ENCODE measurements at places on chromosomes 1 and 21.

- DNase-seq = no peak
These were observed 2.6 kb downstream of the MRPS6 start for GRCh38 chr21:34075760-34076660.

DNA sequence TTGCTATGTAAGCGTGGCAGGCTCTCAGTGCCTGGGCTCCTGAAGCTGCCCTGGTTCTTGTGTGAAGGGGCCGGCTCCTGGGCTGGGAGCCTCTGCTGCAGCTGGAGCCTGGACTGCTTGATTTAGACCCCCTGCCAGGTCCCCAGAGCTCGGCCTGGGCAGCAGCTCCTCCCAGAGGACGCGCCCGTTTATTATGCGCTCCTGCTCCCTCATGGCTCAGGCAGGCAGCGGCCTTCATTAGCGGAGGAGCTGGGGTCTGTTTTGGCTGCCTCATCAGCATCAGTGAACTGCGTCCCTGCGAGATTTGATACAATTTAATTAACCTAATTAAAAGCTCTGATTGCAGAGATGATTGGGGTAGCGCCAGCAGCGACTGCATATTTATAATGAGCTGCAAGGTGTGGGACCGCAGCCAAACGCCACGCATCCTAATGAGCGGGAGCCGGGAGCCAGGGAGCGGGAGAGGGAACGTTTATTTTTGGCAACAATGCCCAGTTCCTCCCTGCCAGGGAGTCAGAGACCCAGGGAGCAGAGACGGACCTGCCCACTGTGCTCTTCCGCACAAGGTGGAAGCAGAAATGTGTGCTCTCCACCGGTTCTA, 16.6 kb downstream of the UTP11 start:
- DNase-seq = no peak

GRCh38 chr1:155177918-155178281, 4.3 kb downstream of the TRIM46 start:
- no peak for DNase-seq

DNA sequence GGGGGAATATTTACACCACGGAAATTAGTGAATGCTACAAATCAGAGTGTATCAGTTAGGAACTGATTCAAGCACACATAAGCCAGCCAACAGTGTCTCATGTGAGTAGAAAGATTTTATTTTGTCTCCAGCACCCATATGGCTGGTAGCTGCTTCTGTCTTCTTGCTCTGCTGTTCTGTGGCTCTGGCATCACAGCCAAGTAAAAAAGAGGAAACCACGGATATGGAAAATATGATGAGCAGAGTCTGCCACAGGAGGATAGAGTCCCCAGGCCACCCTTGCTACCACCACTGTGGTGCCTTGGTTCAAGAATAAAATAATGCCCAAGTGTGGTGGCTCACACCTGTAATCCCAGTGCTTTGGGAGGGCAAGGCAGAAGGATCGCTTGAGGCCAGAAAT, 53.6 kb upstream of the SPOCD1 start:
- DNase-seq = no peak

- no peak for DNase-seq
These were observed 318.9 kb downstream of the FAM72C start for GRCh38 chr1:143652744-143653428.

DNA sequence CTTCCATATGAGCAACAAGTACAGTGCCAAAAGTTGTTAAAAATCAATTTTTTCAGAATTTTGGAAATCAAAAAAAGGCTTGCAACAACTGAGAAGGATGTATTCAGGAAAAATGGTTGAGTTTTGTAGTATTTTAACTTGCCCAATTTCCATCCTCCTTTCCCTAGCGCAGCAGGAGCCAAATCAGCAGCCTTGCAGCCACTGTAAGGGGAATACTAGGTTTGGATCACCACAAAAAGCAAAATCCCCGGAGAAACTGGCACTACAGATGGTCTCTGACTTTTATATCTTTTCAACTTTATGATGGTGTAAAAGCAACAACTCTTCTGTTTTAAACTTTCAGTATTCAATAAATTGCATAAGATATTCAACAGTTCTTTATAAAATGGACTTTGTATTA, 17.9 kb downstream of the DBT start:
- no peak for DNase-seq

DNA sequence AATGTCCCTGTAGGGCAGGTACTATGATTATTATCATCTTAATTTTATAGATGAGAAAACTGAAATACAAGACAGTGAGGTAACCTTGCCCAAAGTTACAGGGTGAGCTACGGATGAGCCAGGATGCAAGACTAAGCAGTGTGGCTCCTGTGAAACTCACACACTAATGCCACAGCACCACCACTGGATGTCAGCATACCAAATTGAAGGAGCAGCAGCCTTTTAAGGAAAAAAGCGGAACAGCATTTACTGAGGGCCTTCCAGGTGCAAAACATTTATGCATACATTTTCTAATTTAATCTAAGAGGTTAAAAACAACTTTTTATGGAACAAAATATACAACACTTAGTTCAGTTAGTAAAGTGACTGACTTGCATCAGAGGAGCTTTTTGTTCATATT, 41.7 kb downstream of the SEC16B start:
- DNase-seq = no peak

DNA sequence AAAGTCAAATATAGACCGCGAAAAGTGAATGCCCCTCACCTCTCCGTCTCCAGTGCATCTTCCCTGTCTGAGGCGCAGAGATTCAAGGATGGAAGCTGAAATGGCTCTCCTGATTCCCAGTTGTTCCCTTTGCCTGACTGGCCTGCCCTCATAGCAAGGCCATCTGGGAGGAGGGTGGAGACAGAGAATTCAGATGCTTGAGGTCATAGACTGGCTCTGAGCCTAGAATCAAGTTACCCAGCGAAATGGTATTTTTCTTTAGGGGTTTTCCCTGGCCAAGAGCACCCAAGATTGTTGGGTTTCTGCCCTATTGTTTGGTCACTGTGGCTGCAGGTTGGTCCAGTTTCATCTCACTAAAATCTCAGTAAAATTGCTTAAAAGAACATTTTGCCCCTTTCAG, 7.2 kb downstream of the METTL13 start:
- no peak for DNase-seq

DNA sequence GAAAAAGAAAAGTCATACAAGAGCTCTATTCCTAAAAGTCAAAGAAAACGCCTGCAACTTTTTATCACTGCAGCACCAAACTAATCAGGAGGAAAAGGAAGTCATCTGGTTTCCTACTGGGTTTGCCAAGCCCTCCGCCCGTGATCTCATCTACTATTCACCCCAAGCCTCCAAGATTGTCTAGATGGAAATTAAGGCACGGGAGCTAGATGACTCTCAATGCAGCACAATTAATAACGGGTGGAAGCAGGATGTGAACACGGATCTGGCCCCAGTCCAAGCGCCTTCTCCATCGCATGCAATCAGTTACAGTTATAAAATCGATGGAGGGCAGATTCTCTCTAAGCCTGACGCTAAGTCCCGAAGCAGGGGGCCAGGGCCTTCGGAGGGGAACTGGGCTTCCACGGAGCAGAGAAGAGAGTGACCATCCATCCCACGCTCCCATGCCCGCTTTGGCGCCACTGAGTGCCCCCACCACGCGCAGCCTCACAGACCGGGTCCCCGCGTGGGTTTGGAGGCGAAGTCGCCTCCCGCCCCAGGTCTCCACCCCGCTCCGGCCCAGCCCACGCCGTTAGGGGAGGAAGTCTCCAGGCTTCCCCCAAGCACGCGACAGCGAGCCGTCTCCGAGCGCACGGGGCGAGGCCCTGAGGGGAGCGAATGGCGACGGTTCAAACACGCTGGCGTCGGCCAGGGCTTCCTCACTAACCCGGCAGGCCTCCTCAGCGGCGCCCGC, 1.8 kb downstream of the HSF2BP start:
- no peak for DNase-seq

DNA sequence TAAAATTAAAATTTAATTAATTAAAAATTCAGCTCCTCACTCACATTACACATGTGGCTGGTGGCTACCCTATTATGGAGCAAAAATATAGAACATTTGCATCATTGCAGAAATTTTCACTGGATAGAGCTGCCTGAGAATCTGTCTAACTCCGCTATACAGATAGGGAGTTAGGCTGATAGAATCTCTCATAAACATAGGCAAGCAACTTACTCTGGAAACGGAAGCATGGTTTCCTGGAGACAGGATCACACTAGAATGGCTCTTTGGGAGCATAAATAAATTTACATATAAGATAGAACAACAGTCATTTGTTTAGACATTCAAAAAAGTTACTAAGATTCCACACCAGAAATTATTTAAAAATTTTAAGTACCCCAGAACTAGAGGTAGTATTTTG, 12.2 kb upstream of the LAMC2 start:
- DNase-seq = no peak

DNA sequence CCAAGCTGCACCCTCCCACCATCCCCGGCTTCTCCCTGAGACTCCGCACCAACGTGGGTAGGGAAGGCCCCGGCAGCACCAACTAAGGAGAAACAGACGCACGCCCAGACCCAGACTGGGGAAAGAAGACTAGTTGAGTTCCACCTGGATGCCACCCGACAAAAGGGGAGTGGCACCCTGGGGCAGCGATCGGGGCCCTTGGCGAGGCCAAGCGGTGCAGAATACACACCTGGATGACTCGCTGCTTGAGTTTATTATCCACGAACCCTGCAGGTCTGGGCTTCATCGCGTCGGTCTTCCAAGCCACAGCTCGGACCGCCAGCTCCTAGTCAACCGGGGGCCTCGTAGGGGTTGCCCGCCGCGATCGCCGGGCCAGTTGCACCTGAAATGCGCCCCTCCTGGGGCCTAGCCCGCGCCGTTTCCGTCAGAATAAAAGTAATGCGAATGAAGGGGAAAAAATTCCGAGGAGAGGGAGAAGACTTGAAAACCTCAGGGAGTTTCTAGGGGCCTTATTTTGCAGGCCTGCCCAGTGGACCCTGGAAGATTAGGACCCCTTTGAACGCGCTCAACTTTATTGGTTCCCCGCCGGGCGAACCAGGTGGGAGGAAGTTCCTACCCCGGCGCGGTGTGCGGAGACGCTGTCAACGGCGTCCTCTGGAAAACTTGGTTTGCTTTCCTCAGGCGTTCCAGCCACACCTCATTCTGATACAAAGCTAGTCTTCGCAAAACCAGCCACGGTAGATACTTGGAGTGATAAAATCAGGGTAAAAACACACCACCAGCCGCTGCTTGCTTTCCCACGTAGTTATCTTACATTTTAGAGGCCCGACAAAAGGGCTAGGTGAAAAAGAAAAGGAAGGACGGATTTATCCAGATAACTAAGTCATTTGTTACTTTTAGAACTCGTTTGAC, at the start of gene NVL:
Gene NVL, minus strand, starts transcription at position 331 of the 912 bp plus-strand sequence. Its CDS starts 45 bp downstream, at position 286.
- DNase-seq = peak; percentile 87

DNA sequence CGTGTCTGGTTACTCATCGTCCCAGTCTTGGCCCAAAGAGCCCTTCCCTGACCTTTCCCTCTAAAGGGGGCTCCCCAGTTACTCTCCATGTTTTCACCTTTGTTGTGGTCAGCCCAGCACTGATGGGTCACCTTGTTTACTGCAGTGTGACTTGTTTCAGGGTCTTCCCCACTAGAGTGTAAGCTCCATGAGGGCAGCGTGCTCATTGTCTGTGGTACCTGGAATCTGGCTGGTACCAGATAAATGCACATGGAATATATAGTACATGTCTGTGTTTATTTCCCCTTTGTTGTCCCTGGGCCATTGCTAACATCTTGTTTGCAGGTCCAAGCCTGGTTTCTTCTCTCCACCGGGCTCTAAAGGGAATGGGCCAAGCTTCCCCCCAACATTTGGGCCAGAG, 22.7 kb upstream of the TENT5B start:
- DNase-seq = no peak

DNA sequence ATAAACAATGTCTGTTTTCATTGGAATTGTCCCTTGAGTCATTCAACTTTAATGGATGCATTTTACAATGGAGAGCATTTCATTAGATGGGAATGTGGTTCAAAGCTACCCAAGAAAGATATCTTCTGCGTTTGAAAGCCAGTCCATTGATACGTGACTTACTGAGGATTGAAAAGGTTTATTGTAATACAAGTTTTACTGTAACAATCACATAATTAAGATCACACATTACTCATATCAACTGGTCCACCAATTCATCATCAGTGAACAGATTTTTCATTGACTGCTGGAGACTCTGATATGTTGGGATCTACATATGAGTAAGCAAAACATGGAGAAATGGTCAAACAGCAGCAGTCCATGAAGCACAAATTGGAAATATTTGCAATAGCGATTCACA, 32.8 kb downstream of the KRTAP24-1 start:
- no peak for DNase-seq

Data from GM10248 (cell line).